ENCODE measurements at places on chromosomes 16 and 17.

DNA sequence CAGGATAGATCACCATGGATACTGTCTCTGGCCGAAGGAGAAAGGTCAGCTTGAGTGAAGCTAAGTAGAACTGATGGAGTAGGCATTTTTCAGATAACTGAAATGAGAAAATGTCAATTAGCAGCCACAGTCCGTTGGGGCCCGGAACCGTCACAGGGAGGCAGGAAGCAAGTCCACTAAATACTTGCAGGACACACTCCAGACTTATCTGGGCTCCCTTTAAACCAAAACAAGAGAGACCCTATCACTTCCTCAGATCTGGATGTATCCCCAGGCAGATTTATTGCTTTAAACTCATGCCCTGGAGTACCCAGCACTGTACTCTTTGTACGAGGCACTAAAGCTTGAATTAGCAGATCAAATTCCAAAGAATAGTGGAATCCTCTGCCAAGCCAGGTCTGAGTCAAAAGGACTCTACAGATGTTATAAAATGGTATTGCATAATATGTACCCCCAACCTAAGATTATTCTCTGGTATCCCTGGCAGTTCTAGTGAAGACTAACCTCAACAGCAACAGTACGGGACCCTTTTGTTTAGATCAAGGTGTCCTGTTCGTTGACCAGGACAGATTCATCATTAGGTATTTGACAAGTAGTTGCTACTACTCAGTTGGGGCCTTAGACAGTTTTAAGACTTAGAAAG lies 8.1 kb downstream of the ZP2 start:
- DNase-seq, result no peak

DNA sequence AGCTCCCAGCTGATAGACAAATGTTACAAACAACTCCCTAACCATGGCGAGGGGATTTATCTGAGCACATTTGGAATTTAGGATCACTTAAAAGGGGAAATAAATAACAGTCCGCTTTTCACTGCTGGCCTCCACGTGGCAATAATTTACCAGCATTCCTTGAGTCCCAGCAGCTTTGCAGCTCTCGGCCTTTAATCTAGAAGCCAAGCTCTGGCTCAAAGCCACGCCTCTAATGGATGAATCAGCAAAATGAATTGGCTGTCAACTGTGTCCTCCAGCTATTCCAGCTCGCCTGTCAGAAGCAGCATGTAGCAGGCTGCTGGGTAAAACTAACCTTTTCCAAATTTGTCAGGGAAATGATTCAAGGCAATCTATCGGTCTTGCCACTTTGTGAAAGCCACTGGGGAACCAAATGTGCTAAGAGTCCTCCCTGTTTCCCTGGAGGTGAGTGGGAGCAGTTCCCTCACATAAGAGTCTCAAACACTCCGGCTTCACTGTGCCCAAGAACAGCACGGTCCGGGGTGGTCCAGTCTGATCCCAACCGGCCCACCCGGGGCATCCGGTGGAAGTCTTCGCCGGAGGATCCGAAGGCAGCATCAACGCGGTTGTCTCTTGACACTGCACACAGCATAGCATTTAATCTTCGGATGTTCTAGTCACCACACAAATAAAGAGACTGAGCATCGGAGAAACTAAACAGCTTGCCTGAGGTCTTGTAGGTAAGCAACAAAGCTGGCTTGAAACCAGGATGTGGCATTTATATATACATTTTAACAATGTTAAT lies 143.3 kb downstream of the PARN start:
- DNase-seq, result no peak

GRCh38 chr16:78681743-78682142 lies 582.3 kb downstream of the WWOX start:
- no peak for DNase-seq

- DNase-seq, result peak; percentile 96
These were observed at the start of gene TMEM94 for GRCh38 chr17:75456417-75457046. TSS of gene TMEM94 (plus strand) at chr17:75456635. CDS start at chr17:75471906, 15,271 bp downstream.

- DNase-seq, result no peak
These were observed 236.7 kb upstream of the GOT2 start for GRCh38 chr16:58970775-58971174.

GRCh38 chr17:78414178-78415162 lies 36.0 kb downstream of the PGS1 start:
- peak; percentile 39 for DNase-seq

DNA sequence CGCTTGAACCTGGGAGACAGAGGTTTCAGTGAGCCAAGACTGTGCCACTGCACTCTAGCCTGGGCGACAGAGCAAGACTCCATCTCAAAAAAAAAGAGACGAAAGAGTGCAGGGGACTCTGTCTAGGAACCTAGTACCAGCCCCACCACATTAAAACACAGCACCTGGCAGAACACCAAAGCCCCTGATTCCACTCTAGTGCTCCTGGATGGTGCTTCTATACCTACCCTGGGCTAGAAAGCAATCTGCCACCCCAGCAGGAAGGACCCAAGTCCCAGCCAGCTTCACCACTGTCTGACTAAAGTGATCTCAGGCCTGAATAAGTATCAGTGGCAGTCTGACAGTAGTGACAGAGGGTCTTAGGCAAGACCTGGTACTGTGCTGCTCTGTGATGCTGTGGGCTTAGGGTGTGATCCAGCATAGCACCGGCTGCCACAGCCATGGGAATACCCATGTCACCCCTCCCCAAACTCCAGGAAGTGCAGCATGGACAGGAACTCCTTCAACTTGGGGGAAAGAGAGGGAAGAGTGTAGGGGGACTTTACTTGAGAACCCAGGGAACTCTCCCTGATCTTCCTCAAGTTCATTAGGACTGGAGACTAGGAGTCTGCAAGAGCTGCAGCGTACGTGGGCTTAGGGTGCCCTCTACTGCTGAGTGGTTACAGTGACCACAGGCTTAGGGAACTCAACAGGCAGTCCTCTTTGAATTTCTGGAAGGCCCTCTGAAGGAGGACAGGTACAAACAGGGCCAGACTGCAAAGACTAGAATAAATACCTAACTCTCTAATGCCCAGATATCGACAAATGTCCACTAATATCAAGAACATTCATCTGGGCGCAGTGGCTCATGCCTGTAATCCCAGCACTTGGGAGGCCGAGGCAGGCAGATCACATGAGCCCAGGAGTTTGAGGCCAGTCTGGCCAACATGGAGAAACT lies 30.0 kb upstream of the RNF43 start:
- peak; percentile 66 for DNase-seq

DNA sequence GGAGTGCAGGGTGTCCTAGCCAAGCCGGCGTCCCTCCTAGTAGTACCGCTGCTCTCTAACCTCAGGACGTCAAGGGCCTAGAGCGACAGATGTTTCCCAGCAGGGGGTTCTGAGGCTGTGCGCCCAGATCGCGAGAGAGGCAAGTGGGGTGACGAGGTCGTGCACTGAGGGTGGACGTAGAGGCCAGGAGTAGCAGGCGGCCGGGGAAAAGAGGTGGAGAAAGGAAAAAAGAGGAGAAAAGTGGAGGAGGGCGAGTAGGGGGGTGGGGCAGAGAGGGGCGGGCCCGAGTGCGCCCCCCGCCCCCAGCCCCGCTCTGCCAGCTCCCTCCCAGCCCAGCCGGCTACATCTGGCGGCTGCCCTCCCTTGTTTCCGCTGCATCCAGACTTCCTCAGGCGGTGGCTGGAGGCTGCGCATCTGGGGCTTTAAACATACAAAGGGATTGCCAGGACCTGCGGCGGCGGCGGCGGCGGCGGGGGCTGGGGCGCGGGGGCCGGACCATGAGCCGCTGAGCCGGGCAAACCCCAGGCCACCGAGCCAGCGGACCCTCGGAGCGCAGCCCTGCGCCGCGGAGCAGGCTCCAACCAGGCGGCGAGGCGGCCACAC lies at the start of gene MMP2:
Gene MMP2, plus strand, starts transcription at position 372 of the 603 bp plus-strand sequence. CDS start 282 bp downstream, outside the sequence.
- no peak for DNase-seq

DNA sequence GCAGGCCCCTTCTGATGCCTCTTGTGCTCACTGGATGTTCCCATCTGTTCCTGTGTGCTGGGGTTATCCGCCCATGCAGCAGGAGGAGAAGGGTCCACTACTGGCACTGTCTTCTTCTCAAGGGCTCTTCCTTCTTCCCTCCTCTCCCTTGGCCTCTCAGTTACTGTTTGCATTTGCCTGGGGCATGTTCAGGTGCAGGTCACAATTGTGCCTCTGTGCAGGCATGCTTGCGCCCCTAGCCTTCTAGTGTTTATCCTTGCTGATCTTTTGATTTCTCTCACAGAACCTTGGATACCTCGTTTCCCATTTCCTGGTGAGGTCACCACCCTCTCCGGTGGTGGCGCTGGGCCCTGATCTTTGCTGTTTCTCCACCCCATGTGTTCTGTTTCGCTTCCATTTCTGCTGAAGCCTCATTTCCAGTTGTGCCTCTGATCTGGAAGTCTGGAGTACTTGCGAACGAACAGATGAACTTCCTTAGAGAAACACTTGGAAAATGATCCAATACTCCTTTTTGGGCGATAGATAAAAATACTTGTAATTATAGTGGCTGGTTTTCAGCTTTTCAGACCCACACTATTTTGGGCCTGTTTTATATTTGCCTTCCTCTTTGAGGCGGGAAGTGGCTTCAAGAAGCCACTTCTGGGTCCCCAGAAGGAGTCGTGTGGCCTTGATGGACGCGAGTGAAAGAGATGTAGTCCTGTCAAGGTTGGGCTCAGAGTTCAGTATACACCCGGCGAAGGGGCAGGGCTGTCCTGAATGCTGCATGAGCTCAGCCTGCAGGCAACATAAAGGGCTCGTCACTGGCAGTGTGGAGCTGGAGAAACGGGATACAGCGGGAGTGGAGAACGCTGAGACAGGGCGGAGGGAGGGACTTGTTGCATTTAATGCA lies 312.9 kb downstream of the SNX29 start:
- no peak for DNase-seq

DNA sequence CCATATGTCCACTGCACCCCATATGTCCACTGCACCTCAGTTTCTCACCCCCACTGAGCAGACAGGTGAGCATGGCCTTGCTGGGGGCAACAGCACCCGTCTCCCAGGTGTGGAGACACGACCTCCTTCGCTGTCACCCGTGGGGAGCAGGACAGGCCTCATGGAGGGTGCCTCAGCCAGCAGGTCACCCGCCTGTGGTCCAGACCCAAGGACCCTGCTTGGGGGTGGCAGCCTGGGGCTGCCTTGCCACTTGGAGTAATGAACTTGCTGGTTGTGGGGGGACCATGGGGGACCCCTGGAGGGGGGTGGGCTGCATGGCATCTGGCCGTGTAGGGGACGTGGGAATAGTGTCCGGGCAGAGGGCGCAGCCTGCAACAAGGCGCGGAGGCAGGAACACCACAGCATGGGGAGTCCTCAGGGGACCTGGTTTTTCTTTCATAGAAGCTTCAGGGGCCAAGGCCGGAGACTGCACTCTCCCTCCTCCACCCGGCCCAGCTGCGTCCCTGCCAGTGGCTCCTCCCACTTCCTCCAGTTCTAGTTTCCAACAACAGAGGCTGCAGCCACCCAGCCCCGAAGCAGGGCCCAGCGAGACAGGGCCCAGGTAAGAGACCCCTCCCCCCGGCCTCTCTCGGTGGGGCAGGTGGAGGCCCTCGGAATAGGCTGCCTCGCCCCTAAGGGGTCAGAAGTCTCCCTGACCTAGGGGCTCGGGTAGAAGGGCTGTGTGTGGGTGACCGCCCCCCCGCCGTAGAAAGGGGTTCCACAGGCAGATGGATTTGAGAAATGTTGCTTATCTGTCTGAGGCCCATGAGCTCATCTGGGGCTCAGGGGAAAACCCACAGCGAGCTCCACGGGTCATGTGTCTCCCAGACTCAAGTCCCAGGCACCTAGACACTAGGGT lies at the start of gene NHLRC4:
Gene NHLRC4, plus strand, starts transcription at position 531 of the 898 bp plus-strand sequence. CDS start 1,043 bp downstream, outside the sequence.
- DNase-seq, result peak; percentile 46

GRCh38 chr16:80887062-80887461 lies 82.7 kb upstream of the CDYL2 start:
- no peak for DNase-seq

GRCh38 chr16:87850009-87851006 lies 19.0 kb downstream of the SLC7A5 start:
- peak; percentile 73 for DNase-seq

DNA sequence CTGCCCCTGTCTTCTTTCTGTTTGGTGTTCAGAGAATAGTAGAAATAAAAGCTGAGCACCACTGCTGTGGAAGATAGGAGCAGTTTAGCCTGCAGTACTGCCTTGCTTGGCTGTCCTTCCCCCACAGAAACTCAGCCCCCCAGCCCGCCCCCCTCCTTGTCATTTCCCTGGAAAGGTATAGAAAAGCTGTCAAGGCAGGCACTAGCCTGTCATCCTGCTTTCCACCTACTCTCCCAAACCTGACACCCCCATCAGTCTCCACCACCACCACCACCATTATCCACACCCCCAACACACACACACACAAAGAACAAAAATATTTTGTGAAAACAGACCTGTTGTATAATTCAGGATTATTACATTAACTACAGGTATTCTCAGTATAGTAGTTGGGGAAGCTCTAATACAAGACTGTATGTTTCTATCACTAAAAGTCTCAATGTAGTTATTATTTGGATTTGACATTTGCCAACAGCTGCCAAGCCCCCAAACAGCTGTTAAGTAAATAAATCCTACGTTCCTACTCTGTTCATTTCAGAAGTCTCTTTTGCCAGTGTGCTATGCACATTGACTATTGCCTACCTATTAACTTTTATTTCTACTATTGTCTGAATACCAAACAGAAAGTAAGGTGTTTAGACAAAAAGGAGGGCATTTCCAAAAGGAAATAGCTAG lies 128.8 kb downstream of the CYB561 start:
- no peak for DNase-seq

- DNase-seq, result no peak
These were observed 12.7 kb downstream of the FCSK start for GRCh38 chr16:70467113-70467512.

DNA sequence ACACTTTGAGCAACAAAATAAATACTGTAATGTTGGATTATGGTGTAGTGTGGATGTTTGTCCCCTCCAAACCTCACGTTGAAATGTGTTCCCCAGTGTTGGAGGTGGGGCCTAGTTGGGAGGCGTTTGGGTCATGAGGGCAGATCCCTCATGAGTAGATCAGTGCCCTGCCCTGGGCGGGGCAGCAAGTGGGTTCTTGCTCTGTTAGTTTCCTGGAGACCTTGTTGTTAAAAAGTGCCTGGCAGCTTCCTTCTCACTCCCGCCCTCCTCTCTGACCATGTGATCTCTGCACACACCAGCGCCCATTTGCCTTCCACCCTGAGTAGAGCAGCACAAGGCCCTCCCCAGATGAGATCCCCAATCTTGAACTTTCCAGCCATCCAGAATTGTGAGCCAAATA lies 67.7 kb downstream of the MPRIP start:
- DNase-seq, result peak; percentile 60

GRCh38 chr17:11618861-11619566 lies 20.7 kb downstream of the DNAH9 start:
- DNase-seq, result no peak

- DNase-seq, result no peak
These were observed 3.5 kb downstream of the TBX2 start for GRCh38 chr17:61402978-61403800.
